ENCODE measurements at places on chromosomes 3 and 15. TPM values are rescaled to one million over a fixed set of nuclear protein-coding genes. Genes with fewer than 3 reads are reported as not detected.

DNA sequence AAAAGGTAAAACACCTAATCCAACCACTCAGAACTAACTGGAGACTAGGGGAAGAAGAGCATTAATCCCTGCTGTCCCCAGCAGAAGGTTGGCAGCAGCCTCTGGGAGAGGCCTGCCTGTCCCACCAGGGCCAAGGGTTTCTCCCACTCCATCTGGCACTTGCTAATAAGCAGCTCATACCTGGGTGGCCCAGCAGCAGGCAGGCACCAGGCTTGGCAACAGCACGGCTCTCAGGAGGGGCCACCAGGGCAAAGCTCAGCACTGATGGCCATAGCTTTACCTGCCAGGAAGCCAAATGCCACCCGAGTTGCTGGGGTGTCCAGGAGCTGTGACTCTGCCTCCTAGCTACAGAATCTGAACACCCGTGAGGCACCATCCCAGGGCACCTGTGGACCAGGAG lies 58.3 kb downstream of the BOC start:
- H3K27me3 ChIP-seq: no peaks in the 10 kb centered on the region
- H3K4me1 ChIP-seq: peaks cover 5% of the 10 kb centered on the region
- H3K4me3 ChIP-seq: no peak overlapping the region
- no peak for DNase-seq
- H3K27ac ChIP-seq: no peak overlapping the region
- no peaks in the 10 kb centered on the region for H3K36me3 ChIP-seq

DNA sequence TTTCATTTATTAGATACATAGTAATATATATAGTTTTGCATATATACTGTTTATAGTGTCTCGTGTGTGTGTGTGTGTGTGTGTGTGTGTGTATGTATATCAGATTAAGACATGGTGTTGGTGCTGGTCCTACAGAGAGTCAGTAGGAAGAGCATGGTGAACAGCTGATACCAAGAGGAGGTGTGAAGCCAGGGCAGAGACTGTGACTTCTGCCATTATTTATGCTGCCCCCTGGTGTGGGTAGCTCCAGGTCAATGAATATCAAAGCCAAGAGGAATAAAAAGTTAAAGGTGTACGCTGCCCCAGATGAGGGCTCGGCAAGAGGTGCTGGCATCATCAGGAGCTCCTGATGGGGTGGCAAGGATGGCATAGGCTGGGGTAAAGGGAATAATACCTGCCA lies 299.5 kb upstream of the RASGRP1 start:
- peaks cover 9% of the 10 kb centered on the region for H3K27me3 ChIP-seq
- no peak overlapping the region for H3K4me3 ChIP-seq

GRCh38 chr3:72270072-72270681 lies 485.2 kb upstream of the PROK2 start:
- DNase-seq: peak; percentile 13
- peaks cover 54% of the 10 kb centered on the region for H3K4me1 ChIP-seq
- no peaks in the 10 kb centered on the region for H3K27me3 ChIP-seq
- no peaks in the 10 kb centered on the region for H3K36me3 ChIP-seq

GRCh38 chr3:159439346-159439745 lies 549.3 kb upstream of the IL12A start:
- DNase-seq: no peak
- no peaks in the 10 kb centered on the region for H3K4me1 ChIP-seq
- H3K36me3 ChIP-seq: no peaks in the 10 kb centered on the region
- H3K27me3 ChIP-seq: no peaks in the 10 kb centered on the region
- H3K4me3 ChIP-seq: no peak overlapping the region

DNA sequence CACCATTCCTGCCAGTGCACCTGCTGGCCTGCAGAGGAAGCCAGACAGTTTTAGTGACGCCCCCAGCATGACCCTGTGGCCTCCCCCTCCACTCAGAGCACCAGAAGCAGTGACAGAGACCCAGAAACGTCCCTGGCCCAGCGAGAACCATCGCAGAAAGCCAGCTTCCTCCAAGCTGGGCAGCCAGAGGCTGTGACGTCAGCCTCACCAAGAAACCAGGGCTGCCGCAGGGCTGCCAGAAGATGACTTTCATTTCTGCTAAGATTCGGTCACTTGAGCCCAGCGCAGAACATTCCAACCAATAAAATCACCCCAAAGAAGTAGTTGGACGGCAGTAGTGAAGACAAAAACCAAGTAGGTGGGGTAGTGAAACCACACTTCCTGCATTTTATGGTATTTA lies 29.6 kb upstream of the RPL32 start:
- peaks cover 21% of the 10 kb centered on the region for H3K27me3 ChIP-seq
- no peak overlapping the region for H3K27ac ChIP-seq
- peaks cover 13% of the 10 kb centered on the region for H3K4me1 ChIP-seq
- no peaks in the 10 kb centered on the region for H3K36me3 ChIP-seq
- no peak for DNase-seq

DNA sequence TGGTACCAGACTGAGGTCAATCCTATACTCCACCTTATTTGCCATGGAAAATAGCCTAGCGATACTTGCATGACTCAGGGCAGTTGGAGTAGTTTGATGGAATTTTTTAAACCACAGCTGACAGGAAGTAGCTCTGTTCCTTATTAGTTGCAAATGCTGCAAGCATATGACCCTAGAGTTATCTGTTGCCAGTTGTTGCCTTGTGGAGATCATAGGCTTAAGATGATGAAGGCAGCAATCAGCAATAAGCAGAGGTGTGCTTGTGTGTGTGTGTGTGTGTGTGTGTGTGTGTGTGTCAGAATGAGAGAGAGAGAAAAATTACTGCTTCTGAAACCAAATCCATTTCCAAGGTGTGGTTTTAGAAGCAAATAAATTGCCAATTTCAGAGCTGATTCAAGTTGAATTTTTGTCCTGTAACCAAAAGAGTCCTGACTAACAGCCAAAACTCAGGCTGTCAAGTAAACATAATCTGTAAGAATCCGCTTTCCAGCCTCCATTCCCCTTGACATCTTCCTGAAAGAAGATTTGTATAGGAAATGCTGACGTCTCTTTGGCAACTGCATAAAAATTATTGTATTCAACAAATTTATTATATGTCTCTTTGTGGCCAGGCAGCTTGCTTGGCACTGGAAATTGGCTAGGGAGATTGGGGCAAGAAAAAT lies 141.2 kb downstream of the SERPINI1 start:
- peaks cover 4% of the 10 kb centered on the region for H3K27me3 ChIP-seq
- no peak for DNase-seq
- no peak overlapping the region for H3K27ac ChIP-seq
- no peak overlapping the region for H3K4me3 ChIP-seq

- no peaks in the 10 kb centered on the region for H3K36me3 ChIP-seq
- no peak overlapping the region for H3K27ac ChIP-seq
- DNase-seq: no peak
- H3K4me1 ChIP-seq: no peaks in the 10 kb centered on the region
- H3K27me3 ChIP-seq: no peaks in the 10 kb centered on the region
These were observed 239.0 kb upstream of the LRTM1 start for GRCh38 chr3:55166576-55167555.

DNA sequence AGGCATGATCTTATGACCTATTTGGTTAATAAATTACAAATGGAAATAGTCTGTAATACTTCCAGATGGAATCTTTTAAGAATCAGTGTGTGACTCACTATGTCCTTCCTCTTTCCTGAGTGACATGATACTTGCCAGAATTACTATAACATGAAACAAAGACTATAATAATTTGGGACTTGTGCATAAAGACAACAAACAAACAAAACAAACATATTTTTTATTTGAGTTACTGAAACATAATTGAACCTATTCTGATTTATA lies 1268.1 kb downstream of the OTOL1 start:
- H3K27ac ChIP-seq: no peak overlapping the region
- no peaks in the 10 kb centered on the region for H3K4me1 ChIP-seq
- H3K27me3 ChIP-seq: no peaks in the 10 kb centered on the region
- no peak for DNase-seq
- no peaks in the 10 kb centered on the region for H3K36me3 ChIP-seq

GRCh38 chr15:92196342-92196741 lies 197.3 kb upstream of the ST8SIA2 start:
- H3K36me3 ChIP-seq: no peaks in the 10 kb centered on the region
- H3K4me3 ChIP-seq: no peak overlapping the region
- no peaks in the 10 kb centered on the region for H3K4me1 ChIP-seq
- peaks cover 3% of the 10 kb centered on the region for H3K27me3 ChIP-seq
- H3K27ac ChIP-seq: no peak overlapping the region

DNA sequence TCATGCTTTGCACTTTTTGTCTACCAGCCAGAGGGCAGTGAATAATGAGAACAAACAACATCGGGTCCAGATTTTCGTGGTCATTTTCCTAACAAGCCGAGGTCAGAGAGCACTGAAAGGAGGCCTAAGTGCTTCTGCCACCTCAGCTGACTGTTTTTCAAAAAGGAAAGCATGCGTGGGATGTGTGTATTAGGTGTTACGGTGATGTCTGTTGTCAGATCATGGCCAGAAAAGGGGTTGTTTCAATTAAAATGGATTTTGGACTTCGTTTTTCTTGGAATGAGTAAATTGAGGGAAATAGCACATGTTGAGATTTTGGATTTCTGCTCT lies 99.5 kb downstream of the APBA2 start:
- H3K27ac ChIP-seq: no peak overlapping the region
- H3K36me3 ChIP-seq: no peaks in the 10 kb centered on the region
- H3K27me3 ChIP-seq: no peaks in the 10 kb centered on the region
- DNase-seq: no peak

DNA sequence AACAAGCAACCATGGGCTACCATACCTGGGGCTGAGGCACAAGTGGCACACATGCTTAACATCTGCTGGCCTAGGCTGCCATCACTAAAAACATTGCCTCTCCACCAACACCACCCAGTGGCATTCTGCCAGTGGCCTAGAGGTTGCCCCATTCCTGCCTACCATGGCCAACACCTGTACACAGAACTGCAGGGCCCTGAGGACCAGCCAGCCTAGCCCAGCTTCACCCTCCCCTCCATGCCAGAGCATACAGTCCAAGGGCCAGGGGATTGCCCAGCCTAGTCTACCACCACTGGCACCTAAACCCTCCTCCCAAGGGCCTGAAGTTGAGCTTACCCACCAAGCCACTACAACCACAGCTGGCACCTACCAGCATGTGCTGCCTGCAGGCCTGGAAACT lies 35.3 kb downstream of the NEK10 start:
- peaks cover 12% of the 10 kb centered on the region for H3K27me3 ChIP-seq
- no peak for DNase-seq
- H3K4me3 ChIP-seq: no peak overlapping the region
- no peaks in the 10 kb centered on the region for H3K4me1 ChIP-seq
- H3K27ac ChIP-seq: no peak overlapping the region
- no peaks in the 10 kb centered on the region for H3K36me3 ChIP-seq

DNA sequence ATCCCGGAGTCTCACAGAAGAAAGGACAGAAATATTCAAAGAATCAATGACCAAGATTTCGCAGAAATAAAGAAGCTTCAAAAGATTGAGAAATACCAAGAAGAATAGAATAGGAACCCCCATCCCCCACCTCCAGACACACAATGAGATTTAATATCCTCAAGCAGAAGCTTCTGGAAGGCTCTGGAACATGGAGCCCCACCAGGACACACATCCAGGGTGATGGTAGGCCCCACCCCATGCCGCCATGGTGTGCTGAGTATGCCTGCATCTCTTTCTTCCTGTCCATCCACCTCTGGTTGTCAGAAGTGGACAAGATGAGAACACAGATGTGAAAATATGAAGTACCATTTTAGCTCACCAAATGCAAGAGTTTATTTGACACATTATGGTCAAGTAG lies 19.3 kb downstream of the PRR23E start:
- peaks cover 15% of the 10 kb centered on the region for H3K27me3 ChIP-seq
- H3K36me3 ChIP-seq: no peaks in the 10 kb centered on the region
- H3K27ac ChIP-seq: no peak overlapping the region
- no peak for DNase-seq
- no peaks in the 10 kb centered on the region for H3K4me1 ChIP-seq
- H3K4me3 ChIP-seq: no peak overlapping the region

DNA sequence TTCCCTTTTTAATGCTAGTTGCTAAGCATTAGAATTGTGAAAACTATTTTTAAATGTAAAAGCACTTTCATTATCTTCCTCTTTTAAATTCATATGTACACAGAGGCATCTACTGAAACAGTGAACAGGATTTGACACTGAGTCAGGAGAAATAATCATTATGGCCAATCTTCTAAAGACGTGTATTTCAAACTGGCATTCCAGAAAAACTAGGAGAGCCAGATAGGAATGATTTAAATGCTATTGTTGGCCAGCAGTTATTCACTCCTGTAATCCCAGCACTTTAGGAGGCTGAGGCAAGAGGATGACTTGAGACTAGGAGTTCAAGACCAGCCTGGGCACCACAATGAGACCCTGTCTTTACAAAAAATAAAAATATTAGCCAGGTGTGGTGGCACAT lies 67.6 kb upstream of the RAP2B start:
- DNase-seq: no peak
- no peaks in the 10 kb centered on the region for H3K36me3 ChIP-seq
- H3K4me1 ChIP-seq: peaks cover 8% of the 10 kb centered on the region

- H3K4me1 ChIP-seq: no peaks in the 10 kb centered on the region
- no peak overlapping the region for H3K27ac ChIP-seq
- H3K27me3 ChIP-seq: peaks cover 3% of the 10 kb centered on the region
- no peak overlapping the region for H3K4me3 ChIP-seq
- no peaks in the 10 kb centered on the region for H3K36me3 ChIP-seq
These were observed 78.1 kb downstream of the NR1D2 start for GRCh38 chr3:24023197-24023596.

GRCh38 chr3:145807990-145808389 lies 353.0 kb downstream of the PLOD2 start:
- no peaks in the 10 kb centered on the region for H3K36me3 ChIP-seq
- no peaks in the 10 kb centered on the region for H3K4me1 ChIP-seq
- DNase-seq: no peak
- no peak overlapping the region for H3K4me3 ChIP-seq
- no peaks in the 10 kb centered on the region for H3K27me3 ChIP-seq

DNA sequence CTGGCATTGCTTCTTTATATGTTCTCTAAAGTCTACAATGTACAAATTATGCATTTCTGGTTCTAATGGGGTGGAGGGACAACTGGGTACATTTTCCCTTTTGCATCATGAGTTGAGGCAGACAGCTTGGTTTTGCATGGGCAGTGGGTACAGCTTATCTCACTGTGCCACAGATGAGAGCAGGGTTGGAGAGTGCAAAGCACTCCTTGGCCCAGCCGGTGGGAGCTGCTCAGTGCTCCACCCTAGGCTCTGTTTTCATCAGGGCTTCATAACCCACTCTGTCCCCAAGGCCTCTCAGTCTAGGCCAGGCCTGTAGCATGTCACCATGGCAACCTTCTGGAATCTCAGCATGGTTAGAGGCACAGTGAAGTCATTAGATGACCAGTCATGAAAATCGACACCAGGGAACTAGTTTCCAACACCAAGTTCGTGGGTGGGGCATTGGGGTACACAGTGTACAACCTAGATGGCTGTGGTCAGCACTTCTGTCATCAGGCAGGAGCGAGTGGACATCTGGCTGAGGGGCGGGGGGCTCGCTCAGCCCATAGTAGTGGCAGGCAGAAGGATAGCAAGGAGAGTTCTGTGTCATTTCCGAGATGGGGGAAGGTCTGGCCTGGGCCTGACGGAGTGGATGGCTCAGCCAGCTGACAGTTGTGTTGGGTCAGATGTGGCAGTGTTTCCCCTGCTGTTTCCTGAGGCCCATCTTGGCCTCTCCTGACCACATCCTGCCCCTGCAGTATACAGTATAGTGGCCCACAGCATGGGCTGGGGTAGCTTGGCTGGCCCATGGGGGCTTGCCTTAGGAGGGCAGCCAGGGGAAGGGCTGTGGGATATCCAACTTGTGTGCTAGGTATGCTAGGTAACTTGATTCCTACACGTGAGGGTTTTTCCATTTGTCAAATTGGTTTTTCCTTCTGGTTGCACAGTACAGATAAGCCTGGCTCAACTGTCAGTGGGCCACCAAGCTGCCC lies 75.7 kb upstream of the PRR23C start:
- no peaks in the 10 kb centered on the region for H3K27me3 ChIP-seq
- no peak overlapping the region for H3K4me3 ChIP-seq
- no peaks in the 10 kb centered on the region for H3K36me3 ChIP-seq

The PLSCR4 gene
- total RNA-seq: not detected

The ITGA11 gene
- total RNA-seq: 0.92 TPM

The ZBTB20 gene
- total RNA-seq: 3.3 TPM

The KLHL40 gene
- total RNA-seq: not detected

The CD86 gene
- 4.8 TPM for total RNA-seq

The REC114 gene
- not detected for total RNA-seq
